ENCODE measurements at places on chromosomes 13 and 19.

DNA sequence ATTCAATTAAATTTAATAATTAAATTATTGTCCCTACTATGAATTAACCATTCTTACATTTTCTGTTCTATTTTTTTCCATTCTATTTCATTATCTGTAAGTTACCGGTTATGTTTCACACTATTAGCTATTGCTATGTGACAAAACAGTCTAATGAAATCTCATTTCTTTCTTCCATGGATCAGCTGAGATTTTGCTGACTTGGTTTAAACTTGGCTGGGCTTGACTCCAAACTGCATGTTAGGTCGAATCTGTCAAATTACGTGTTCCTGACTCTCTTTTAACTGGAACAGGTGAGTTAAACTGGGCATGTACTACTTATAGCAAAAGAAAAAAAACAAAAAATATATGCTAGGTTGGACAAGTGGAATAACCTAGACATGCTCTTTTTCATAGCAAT is 1464.4 kb downstream of the OLFM4 start:
- DNase-seq: no peak

- DNase-seq: no peak
Measured at GRCh38 chr19:35585848-35586247, at the start of gene PMIS2. Gene PMIS2 (plus strand): TSS chr19:35586173. CDS start chr19:35586260, 87 bp downstream.

DNA sequence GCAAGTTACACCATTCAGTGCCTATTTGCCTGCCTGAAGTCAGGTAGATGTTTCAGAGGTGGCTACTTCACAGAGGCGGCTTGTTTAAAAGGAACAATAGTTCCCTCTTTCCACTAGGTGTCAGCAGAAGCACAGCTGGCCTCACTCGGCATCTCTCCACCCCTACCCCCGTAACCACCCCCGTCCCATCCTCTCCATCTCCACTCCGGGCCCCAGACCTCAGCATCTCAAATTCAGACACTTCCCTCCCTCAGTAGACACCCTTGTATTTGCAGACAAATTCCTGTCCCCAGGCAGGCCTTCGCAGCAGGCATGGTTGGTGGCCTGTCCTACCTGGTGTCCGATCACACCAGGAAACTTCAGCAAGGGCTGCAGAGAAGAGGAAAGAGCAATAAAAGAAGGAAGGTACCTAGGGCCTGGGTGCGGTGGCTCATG is 9.1 kb upstream of the DPP9 start:
- DNase-seq: no peak

DNA sequence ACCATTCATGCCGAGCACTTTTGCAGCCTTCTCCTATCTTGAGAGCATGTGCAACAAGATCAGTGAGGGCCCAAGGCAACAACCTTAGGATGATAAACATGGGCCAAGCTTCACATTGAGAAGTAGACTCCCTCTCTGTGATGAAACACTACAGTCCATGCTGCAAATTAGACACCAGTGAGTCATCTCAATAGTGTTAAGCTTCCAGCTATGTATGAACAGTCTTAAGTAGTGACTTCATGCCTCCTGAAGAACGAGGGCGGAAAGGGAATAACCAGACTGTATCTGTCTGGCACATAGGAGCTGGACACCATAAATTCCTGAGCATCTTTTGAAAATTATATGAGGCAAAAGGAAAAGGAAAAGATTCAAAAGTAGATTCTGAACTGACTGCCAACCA is 309.9 kb upstream of the SLITRK1 start:
- no peak for DNase-seq

DNA sequence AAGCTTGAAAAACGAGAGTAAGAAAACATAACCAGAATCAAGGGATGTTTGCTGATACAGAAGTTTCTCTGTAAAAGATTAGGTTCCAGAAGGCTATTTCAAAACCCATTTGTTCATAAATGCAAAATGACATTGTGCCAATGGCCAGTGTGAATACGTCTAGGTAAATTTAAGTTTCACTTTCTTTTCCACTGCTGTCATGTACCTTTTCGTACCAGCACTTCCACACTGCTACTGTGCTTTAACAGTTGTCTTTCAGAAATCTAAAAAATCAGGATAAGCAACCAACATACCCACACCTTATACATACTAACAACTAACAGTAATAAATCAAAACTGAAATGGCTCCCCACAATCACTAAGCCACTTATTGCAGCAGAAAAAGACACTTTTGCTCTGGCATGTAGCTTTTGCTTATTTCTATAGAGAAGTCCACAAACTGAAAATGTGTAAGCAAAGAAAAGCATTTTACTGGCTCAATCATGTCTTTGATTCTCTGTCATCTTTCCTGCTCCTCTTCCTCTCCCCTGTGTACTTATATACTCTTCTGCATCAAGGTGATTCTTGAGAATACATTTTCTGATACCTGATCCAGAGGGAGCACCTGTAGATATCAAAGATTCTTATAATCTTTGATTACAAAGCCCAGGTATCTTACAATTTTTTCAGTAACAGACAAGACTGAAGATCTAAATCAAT is 34.3 kb downstream of the ELF1 start:
- no peak for DNase-seq

GRCh38 chr13:39375601-39376000 is 227.4 kb downstream of the LHFPL6 start:
- DNase-seq: no peak

GRCh38 chr13:76239031-76239680 is 603.0 kb downstream of the LMO7 start:
- DNase-seq: no peak

- no peak for DNase-seq
Measured at GRCh38 chr13:112255550-112256120, 120.5 kb upstream of the SPACA7 start.

- DNase-seq: peak; percentile 41
Measured at GRCh38 chr19:49690656-49691242, at the start of gene CPT1C. Gene CPT1C (plus strand): TSS chr19:49691116. CDS start chr19:49692253, 1,137 bp downstream.

DNA sequence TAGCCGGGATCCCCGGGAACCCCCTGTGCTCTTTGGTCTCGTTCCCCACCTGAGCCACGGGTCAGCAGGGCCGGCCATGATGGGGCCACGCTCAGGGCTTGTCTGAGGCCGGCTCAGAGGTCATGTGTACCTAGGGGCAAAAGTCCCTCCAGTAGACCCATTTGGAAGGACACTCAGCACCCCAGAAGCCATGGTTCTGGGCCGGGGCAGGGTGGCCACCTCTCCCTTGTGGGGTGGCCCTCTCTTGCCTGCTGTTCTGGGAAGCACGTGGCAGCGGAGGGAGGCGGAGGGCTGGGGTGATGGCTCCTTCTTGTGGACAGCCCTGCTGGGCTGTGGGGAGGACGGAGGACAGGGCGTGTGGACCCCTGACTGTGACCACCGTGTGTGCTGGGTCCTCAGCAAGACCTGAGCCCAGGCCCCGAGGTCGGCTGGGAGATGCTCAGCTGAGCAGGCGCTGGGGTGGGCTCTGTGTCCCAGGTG is 6.4 kb upstream of the PEAK3 start:
- DNase-seq: no peak

DNA sequence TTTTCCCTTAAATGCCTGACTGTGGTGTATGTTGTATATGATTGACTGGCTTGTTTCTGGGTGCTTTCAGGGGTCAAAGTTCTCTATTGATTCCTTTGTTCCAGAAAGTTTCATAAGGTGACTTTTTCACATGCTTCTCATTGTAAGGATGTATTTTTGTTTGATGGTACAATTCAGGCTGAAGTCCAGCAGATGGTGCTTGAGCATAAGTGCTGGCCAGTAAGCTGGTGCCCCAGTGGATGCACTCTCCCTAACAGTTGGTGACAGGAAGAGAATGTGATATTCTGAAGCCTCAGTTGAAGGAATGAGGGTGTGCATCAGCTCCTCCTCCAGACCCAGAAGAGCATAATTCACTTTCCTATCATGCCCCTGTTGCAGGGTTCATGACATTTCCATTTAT is 1941.6 kb upstream of the PRR20A start:
- DNase-seq: no peak

DNA sequence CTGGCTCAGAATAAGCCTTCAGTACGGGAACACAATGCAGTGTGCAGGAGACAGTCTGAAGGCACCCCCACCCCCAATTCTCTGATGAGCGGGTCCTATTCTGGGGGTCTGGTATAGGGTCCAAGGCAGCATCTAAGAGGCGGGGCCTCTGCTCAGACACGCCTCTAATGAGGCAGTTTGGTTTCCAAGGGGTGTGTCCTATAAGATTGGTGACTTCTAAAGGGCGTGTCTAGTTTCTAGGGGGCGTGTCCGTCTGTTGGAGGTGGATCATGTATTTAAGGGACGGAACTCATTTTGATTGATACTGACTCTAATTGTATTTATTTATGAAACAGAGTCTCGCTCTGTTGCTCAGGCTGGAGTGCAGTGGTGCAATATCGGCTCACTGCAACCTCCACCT is 8.7 kb downstream of the FIZ1 start:
- no peak for DNase-seq

DNA sequence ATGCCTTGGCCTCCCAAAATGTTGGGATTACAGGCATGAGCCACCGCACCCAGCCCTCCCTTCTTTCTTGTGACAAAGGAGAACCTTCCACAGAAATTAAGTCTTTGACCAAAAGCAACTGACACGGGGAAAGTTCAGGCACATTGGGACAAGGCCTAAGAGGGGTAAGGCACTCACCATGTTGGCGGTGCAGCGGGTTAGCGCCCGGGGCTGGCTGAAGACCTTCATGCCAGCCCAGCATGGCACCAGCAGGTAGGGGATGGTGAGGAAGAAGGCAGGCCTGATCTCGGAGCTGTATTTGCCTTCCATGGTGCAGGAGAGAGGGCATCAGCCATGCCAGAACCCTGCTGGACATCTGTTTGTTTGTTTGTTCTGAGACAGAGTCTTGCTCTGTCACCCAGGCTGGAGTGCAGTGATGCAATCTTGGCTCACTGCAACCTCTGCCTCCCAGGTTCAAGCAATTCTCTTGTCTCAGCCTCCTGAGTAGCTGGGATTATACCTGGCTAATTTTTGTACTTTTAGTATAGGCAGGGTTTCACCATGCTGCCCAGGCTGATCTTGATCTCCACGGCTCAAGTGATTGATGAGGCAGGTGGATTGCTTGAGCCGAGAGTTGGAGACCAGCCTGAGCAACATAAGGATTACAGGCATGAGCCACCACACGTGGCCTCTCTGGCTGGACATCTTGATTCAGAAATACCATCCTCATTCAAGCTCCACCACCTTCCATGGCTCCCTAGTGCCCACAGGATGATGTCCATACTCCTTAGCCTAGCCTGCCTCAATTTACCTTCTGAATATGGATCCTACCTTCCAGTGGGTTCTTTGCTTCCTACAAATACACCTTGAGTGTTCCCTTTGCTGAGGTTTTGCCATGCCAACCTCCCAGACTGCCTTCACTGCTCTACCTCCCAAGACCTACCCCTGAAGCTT is 4.4 kb downstream of the TM6SF2 start:
- no peak for DNase-seq

DNA sequence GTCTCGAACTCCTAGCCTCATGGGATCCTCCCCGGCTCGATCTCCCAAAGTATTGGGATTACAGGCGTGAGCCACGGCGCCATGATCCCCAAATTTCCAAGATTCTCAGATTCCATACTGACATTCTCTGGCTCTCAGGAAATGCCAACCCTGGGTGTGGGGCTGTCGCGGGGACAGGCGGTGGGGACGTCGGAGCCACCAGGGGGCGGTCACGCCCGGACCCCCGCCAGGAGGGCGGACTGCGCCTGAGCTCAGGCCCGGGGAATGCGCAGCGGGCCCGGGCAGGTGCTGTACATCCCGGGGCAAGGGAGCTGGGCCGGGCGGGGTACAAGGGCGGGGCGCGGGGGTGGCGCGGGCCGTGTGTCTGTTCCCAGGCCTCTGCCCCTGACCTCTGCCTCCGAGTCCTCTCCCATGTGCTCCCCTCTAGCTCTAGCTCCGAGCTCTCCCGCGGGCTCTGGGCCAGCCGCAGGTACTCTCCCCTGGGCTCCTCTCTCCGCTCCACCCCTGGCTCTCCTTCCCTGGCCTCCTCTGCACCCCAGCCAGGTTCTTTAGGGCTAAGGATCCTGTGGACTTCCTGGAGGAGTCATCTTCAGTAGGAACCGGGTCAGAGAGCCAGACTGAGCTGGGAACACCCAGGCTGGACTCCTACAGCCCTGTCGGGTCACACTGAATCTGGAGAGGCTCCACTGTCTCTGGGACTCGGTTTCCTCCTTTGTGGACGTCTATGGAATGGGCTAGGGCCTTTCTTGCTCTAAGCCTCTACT is 2.4 kb downstream of the PPP1R13L start:
- DNase-seq: no peak

- DNase-seq: no peak
Measured at GRCh38 chr13:19772306-19772705, 10.4 kb downstream of the PSPC1 start.

DNA sequence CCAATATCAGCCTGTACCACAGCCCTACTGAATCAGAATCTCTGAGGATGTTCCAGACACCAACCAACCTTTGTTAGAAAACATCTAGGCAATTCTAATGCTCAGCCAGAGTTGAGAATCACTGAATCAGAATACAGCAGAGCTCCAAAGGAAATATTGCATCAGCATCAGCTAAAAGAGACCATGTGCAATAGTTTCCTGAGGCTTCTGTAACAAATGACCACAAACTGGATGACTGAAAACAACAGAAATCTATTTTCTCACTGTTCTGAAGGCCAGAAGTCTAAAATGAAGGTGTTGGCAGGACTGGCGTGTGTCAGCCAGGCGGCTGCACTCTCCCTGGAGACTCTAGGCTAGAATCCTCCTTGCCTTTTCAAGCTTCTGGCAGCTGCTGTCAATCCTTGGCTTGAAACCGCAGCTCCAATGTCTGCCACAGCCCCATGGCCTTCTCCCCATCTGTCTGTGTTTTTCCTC is 1.2 kb upstream of the DCT start:
- DNase-seq: no peak

DNA sequence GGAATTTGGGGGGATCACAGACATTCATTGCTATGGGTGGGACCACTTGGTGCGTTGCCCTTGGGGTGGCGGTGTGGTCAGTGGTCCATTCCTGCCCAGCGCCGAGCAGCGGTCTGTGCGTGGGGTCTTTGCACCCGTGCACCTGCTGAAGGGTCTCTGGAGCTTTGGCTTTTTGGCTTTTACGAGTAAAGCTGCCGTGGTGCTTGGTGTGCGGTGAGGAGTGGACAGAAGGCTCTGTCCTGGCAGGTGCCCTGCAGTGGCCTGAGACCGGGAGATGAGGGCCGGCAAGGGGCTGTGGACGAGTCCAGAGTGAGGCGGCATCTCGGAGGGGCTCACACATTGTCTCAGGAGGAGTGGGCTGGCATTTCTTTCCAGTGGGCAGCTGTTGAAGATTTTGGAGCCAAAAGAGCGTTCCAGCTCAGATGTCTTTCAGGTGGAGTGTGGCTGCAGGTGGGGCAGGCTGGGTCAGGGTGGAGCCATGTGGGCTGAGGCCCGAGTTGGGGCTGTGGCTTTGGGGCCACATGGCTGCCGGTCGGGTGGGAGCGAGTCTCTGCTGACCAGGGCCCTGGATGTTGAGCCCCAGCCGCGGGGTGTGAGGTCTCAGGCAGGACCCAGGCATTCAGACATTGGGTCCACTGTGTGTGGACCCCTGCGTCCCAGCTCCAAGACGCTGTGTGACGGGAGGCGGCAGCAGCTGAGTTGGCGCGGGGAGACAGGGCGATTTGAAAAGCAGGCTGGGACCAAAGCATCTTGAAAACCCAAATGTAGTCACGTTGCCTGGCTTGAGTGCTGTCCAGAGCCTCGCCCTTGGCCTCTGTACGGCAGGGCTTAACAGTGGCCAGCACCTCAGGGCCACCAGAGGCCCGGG is 11.7 kb downstream of the GNA11 start:
- DNase-seq: no peak

All from stimulated activated CD8-positive, alpha-beta memory T cell treated with anti-CD3 and anti-CD28 coated beads, Interleukin-7, amount 100 ng/mL, for 48 hours (primary cell).